ENCODE measurements at places on chromosomes 5 and 9.

DNA sequence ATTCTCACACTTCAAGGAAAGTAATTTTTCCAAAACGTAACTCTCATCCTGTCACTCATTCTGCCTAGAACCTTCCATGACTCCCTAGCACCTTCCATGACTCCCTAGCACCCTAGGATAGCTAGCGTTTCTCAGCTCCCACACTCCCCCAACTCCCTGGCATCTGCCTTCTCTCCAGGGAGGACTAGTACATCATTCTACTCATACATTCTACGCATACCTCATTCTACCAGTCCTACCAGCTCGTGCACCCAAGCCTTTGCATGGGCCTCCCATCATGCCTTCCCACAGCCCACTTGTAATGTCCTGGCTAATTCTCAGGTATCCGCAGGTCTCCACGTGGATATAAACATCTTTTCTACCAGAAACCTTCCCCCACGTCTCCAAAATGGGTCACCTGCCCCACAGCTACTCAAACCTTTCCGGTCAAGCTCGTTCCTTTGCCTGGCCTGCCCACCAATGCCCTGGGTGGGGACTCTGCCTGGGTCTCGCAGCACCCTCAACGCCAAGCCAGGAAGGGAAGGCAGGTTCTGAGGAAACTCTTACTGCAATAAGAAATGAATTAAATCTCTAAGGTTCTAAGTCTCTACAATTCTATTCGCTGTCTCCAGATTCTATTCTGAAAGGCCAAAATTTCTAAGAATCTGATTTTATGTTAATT, 930 bp downstream of the ANKS6 start:
- no peak for DNase-seq

GRCh38 chr5:138946241-138946623, 71.1 kb upstream of the LRRTM2 start:
- DNase-seq, result no peak

- no peak for DNase-seq
Measured at GRCh38 chr9:73565833-73566465, 414.3 kb downstream of the ANXA1 start.

DNA sequence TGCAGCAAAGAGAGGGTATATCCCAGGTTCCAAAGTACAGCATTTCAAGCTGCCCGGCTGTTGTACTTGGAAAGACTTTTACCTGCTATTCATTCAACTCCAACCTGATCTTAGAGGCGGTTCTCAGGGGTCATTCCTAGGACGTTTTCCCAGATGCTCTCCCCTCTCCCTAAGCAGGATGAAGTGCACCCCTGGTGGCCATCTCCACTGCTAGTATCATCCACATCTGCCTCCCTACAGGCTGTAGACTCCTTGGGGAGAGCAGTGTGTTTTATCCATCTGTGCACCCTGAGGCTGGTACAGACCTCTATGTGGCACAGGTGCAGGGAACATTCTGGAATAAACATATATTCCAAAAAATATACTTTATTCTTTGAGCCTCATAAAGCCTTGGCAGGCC, 56.8 kb downstream of the PTPN3 start:
- DNase-seq, result no peak
